ENCODE measurements at places on chromosomes 2 and 18.

GRCh38 chr2:223185638-223186037 is 133.6 kb downstream of the KCNE4 start:
- DNase-seq: no peak

GRCh38 chr18:59509481-59510442 is 150.7 kb upstream of the LMAN1 start:
- DNase-seq: peak; percentile 40

- DNase-seq: no peak
Observed at GRCh38 chr2:26850505-26850904, 2.6 kb downstream of the DPYSL5 start.

DNA sequence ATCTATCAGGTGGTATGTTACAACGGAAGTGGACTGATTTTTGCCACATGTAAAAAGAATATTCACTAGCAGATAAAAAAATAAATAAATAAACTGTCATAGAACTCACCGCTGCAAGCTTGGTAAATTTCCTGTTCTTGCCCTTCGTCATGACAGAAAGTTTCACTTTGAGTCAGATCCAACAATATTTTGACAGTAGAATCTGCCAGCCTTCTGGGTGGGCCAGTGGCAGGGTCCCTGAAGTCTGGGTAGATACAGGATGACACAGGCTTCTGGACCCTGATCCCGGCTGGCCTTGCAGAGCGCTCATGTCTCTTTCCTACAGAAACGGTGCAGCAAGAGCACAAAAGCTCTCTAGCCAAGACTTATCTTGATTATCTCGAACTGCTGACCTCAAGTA is 97.8 kb upstream of the PMAIP1 start:
- no peak for DNase-seq

DNA sequence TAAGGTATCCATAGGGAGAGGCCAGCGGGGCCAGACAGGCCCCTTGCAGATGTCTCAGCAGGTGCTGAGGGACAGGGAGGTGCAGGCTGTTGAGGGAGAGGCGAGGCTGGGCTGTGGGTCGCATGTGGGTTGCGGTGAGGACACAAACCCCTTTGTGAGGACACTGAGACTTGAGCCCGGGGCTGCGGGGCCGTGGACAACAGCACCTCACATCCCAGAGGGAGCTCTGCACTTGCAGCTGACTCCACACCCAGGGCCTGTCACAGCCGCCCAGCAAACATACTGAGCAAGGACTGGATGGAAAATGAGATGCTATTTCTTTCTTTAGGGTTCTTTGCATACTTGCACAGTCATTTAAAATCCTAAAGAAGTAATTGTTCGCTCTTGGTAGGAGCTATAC is 95.3 kb upstream of the NFATC1 start:
- no peak for DNase-seq

DNA sequence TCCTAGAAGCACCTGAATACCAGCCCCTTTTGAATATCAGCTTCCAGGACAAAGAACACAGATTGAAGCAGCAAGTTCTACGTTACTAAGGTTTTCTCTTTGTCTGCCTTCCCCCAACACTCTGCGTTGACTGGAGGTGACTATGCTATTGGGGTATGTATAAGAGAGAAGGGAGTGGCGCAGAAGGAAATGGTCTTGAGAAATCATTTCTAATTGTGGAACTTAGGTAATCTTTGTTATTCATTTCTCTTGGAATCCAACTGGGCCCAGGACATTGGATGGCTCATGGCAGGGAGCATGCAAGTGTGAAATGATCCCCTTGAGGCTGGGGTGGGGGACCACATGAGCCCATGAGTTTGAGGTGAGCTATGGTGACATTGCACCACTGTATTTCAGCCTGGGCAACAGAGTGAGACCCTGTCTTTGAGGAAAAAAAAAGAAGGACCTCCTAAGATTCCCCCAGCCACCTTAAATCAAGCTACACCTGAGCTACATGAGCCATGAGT is 29.7 kb downstream of the XDH start:
- peak; percentile 85 for DNase-seq

DNA sequence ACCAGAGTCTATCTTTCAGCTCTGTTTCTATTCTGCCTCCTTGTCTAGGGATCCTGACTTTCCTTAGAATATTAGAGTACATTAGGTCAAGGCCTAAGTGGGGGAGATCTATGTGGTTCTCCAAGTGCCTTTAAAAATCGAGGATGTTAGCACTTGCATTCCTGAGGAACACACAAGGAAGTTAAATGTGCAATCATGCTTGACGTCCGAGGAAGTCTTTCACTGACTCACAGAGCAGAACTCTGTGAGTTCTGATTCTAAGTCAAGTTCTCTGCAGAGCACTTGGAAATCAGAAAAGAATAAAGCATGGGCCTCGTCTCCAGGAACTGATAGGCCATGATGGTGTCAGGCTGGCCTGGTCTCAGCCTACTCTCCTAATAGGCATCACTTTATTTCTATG is 17.2 kb downstream of the FHOD3 start:
- peak; percentile 83 for DNase-seq

GRCh38 chr2:202067589-202067988 is 5.5 kb upstream of the KIAA2012 start:
- DNase-seq: no peak

DNA sequence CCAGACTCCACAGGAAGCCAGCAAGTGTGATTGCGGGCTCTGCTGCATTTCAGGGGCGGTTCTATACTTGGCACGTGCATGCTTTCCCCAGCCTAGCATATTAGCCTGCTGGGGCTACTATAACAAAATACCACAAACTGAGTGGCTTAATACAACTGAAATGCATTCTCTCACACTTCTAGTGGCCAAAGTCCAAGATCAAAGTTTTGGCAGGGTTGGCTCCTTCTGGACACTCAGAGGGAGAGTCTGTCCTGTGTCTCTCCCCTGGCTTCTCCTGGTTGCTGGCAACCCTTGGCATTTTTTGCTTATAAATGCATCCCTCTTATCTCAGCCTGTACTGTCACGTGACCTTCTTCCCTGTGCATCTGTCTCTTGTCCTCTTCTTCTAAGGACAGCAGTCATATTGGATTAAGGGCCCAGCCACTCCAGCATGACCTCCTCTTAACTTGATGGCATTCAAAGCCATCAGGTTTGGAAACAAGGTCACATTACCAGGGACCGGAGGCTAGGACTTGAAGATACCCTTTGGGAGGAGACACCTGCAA is 138.7 kb downstream of the RNF152 start:
- DNase-seq: no peak

DNA sequence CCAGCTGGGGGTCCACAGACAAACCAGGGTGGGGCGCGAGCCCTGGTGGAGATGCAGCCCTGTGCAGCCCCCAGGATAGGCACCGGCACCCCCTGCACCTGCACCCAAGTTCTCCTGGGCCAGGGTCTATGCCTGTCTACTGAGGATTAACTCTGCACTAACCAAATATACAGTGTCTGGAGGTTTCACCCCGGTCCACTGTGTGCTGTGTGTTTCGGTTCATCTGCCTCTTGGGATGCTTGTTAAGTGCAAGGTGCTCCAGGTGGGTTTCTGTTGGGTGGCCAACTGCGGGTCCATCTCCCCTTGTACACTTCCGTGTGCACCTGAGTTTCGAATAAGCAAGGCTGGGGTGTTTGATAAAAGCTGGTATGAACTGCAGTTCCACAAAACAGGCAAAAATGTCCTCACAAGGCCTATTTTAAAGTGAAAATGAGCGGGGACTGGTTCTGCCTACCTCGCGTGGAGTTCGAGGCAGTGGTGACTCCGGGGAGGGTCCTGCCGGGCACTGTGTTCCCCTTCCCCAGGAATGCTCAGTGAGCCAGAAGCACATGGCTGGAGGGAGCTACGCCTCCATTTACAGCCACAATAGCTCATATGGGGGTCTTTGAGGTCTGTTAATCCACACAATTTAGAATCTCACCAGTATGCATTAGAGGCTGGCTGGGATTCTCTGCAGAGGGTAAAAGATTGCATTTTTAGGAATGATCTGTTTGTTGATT is 70.7 kb downstream of the EDAR start:
- DNase-seq: no peak

GRCh38 chr2:212929116-212929515 is 222.3 kb downstream of the IKZF2 start:
- no peak for DNase-seq

- DNase-seq: peak; percentile 54
Observed at GRCh38 chr2:67451086-67451832, 54.1 kb downstream of the ETAA1 start.

- no peak for DNase-seq
Observed at GRCh38 chr2:2464643-2465042, 133.6 kb upstream of the MYT1L start.

DNA sequence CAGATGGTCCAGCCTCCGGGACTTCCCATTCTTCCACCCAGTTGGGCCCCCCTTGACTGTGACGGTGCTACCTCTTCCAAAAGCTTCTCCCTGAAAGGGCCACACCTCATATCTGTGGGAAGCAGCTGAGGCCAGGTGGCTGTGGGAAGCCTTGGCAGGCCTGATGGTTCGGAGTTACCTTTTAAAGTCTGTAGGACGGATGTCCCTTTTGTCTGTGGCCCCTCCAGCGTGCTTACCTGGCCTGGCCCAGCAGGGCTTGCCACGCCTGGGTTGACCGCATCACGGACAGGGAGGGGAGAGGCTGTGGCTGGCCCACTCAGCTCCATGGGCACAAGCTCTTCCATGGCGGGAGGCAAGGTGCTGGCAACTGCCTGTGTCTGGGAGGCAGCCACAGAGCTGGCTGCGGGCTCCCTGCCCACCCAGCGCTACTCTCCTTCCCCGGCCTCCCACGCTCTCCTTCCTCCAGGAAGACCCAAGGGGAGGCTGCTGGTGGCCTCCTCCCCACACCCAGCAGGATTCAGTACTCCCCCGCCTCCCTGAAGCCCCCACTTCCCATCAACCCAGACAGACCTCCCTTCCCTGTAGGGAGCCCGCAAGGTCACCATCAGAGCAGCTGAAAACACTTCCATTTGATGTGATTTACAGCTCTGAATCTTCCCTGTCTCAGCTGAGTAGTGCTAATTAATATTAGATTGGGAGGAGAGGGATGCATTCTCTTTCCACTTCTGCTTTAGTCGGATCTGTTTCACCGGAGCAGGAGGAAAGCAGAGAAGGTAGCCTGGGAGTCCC is 52.8 kb downstream of the EDAR start:
- no peak for DNase-seq

DNA sequence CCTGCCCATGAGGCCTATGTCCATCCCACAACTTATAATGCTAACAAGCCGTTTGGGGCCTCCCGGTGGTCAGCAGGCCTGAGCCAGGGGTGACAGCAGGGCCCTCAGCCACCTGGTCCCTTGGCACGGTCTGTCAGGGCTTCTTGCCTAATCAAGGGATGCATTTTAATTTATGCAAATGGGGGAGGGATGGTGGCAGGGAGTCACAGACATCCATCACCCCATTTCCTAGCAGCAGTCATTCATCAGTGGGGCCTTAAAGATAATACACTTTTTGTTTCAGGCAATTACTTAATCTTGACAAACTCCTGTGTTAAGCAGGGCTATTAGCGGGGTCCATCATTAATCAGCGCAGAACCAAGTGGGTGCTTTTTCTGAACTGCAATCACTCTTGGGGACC is 174.5 kb downstream of the GLI2 start:
- DNase-seq: no peak

GRCh38 chr18:11150271-11150615 is 874 bp upstream of the PIEZO2 start:
- no peak for DNase-seq

DNA sequence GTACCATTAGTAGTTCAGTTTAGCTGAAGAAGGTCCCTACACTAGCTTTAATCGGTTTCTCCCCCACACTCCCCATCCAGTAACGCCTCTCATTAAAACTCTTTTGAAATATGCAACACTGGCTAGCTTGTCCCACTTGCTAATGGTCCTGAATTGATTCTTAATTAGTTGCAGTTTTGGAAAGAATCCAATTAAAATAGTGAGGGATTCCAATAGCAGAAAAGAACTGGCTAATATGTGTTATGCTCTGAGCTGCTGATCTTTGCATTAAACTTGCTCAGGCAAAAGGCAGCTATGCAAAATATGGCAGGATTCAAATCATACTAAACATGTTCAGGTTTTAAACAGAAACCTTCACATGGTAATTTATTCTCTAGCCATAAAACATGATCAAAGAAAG is 252.5 kb upstream of the HNRNPA3 start:
- DNase-seq: no peak

GRCh38 chr2:196640031-196640548 is 575 bp downstream of the CCDC150 start:
- no peak for DNase-seq

DNA sequence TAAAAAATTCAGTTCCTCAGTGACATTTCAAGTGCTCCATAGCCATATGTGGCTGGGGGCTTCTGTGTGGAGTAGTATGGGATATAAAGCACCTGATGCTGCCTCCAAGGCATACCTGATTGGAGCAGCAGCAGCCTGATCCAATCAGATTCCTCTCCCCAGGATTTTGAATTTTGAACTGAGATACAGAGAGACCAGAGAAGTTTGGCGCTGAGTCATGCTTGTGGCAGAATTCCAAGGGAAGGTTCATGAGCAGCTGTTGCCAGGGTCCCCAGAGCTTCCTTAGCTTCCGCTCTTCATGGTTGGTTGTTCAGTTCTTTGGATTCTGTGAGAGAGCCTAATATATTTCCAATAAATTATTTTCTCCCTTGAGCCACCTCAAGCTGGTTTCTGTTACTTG is 29.0 kb upstream of the CFAP36 start:
- DNase-seq: peak; percentile 76

GRCh38 chr18:3104190-3105054 is 91.5 kb upstream of the LPIN2 start:
- no peak for DNase-seq

- peak; percentile 51 for DNase-seq
Observed at GRCh38 chr2:228700638-228701037, 519.2 kb upstream of the SPHKAP start.

GRCh38 chr2:240614391-240614790 is 10.9 kb upstream of the GPR35 start:
- no peak for DNase-seq

GRCh38 chr2:158953926-158954763 is 14.3 kb upstream of the TANC1 start:
- DNase-seq: peak; percentile 91

- DNase-seq: no peak
Observed at GRCh38 chr2:100820523-100821254, 750 bp downstream of the NPAS2 start.

DNA sequence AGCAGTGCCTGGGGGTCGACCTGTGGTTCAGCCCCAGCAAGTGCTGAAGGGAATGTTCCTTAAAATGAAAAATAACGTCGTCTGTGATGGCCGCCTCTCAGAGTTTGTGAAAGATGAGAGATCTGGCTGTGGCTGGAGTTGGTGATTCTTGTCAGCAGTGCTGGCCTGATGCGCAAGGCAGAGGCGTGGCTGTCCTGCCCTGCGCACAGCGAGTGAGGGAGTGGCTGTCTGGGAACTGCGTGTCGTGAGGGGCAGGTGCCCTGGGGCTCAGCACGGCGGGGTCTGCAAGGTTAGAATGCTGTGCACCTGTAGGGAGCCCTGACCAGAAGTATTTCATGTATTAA is 8.8 kb downstream of the NFATC1 start:
- no peak for DNase-seq
